ENCODE measurements at places on chromosomes 2 and 18. TPM values are rescaled to one million over a fixed set of nuclear protein-coding genes. Genes with fewer than 3 reads are reported as not detected.

The HOXD10 gene
- total RNA-seq, result 0.19 TPM

The ZNF804A gene
- under 0.01 TPM for total RNA-seq

The SERPINB4 gene
- not detected for total RNA-seq

The SAP130 gene
- 2.1 TPM for total RNA-seq

The TNS1 gene
- 273 TPM for total RNA-seq

The ALLC gene
- total RNA-seq, result under 0.01 TPM

The VAMP8 gene
- 6.7 TPM for total RNA-seq

The NPAS2 gene
- 29.7 TPM for total RNA-seq

The ITGB6 gene
- total RNA-seq, result 0.19 TPM

The CHRNG gene
- total RNA-seq, result not detected

The GPBAR1 gene
- 0.19 TPM for total RNA-seq

The ADRA2B gene
- 2.0 TPM for total RNA-seq

The C2orf74 gene
- total RNA-seq, result 18.3 TPM

The CPO gene
- total RNA-seq, result under 0.01 TPM

The MRO gene
- total RNA-seq, result under 0.01 TPM

The B3GNT2 gene
- total RNA-seq, result 27.1 TPM

The PJVK gene
- 0.77 TPM for total RNA-seq

The MAPK4 gene
- not detected for total RNA-seq

The CYP26B1 gene
- total RNA-seq, result 0.19 TPM

The RBFA gene
- total RNA-seq, result 21.1 TPM

The POTEC gene
- total RNA-seq, result under 0.01 TPM

The IFIH1 gene
- total RNA-seq, result 8.5 TPM

The SIX3 gene
- not detected for total RNA-seq

The PRKAG3 gene
- total RNA-seq, result under 0.01 TPM

The FBLN7 gene
- total RNA-seq, result 7.6 TPM

The ATP6V1C2 gene
- under 0.01 TPM for total RNA-seq

The SP9 gene
- not detected for total RNA-seq

The KCNG2 gene
- total RNA-seq, result 0.19 TPM

The IHH gene
- total RNA-seq, result not detected

The SLC4A3 gene
- 4.2 TPM for total RNA-seq

The TUBB6 gene
- total RNA-seq, result 1,374 TPM

The TCF7L1 gene
- total RNA-seq, result 2.3 TPM

Data from regular cardiac myocyte (primary cell).